ENCODE measurements at places on chromosomes 2 and 18.

- no peak for DNase-seq
These were observed 48.7 kb downstream of the LYPD1 start for GRCh38 chr2:132621131-132621875.

DNA sequence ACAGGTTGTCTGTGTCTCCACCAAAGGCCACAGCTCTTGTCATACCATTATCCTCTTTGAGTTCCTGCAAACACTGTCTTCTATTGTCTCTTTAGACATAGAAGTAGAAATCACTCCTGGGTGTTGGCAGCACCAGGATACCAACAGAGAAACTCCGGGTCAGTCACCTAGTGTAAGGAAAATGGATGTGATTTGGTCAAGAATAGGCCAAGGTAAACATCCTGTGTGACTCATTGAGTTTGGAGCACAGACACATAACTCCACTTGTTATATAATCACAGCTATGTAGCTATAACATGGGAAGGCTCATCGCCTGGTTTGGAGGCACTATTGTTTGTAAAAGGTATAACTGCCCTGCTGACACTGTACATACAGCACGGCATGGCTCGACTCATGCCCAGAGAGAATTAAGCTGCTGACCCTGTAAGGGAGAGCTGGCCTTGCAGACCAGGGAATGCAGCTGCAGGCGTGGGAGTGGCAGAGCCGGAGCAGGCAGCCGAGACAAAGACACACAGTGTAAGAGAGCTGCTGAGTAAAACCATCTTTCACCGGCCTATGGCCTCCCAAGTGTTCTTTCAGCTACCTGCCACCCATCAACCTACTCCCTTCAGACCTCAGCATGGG lies 3.4 kb upstream of the TXNL1 start:
- DNase-seq, result no peak

GRCh38 chr18:35770376-35771014 lies 189.0 kb downstream of the GALNT1 start:
- DNase-seq, result no peak

GRCh38 chr2:112010751-112011150 lies 44.3 kb upstream of the TMEM87B start:
- DNase-seq, result no peak

DNA sequence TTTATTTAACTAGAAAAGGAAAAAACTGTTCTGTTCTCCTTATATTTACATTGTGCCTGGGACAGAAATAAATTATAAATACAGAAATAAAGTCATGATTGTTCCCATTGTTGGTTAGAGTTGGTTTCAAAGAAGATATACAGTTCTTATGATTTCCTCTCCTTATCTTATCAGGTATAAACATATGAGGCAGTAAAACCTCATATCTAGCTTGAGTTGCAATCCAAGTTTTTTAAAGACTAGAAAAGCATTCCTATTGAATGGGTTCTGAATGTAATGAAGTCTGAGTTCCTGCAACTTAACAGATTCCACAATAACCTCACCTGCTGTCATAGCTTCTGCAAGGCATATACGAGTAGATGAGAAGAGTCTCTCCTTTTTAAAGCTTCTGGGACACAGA lies 114.7 kb upstream of the CAVIN2 start:
- no peak for DNase-seq

DNA sequence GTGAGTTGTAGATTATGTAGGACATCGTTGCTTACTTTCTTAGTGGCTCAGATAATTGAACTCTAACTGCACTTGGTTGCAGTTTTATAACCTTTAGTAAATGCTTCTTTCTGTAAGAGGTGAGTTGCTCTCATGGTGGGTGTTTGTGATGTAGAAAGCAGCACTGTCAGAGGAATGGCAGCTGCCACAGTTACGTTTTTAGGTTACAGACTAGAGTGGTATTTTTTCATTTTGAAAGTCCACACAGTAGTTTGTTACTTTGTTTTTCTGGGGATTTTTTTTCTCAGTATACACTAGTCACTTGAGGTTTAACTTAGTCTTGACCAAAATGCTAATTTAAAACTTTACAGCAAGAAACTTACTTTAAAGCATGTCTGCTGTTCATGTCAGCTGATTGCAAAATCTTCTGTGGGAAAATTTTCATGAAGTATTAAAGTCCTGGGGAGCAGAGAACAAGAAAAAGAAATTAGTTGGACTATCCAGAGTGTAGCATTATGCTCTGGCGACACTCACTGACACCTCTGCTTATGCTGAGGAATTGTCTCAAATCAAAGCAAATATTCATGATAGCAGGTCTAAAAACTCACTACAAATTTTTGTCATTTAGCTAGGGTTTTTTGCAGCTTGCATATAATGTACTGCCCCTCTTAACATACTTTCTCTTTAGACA lies 14.8 kb downstream of the AFTPH start:
- no peak for DNase-seq

- no peak for DNase-seq
These were observed 79.9 kb downstream of the SEPTIN10 start for GRCh38 chr2:109533823-109534222.

- DNase-seq, result no peak
These were observed 337.9 kb upstream of the PKDCC start for GRCh38 chr2:41709702-41710599.

GRCh38 chr2:37267685-37268084 lies 36.2 kb downstream of the NDUFAF7 start:
- DNase-seq, result no peak

GRCh38 chr18:36735130-36735529 lies 93.7 kb downstream of the TPGS2 start:
- no peak for DNase-seq
